ENCODE measurements at places on chromosomes 1 and 21.

DNA sequence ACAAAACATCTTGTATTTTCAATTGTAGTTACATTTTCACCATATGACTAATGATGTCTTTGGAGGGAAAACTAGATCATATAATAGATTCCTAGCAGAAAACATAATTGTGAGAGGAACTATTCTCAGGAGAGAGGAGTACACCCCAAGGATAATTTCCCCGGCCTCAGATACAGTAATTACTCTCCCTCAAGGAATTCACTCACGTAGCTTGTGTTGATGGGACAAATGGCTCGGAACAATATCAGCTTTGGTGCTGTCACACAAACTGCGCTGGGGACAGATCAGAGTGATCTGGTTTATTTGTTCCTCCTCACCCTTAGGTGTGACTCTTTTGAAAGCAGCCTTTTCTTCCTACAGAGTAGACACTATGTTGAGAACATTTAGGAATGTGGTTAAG is 11.2 kb downstream of the ABCG1 start:
- H3K27ac ChIP-seq = no peak overlapping the region
- peaks cover under 1% of the 10 kb centered on the region for H3K27me3 ChIP-seq
- DNase-seq = no peak
- H3K4me1 ChIP-seq = peaks cover 29% of the 10 kb centered on the region

DNA sequence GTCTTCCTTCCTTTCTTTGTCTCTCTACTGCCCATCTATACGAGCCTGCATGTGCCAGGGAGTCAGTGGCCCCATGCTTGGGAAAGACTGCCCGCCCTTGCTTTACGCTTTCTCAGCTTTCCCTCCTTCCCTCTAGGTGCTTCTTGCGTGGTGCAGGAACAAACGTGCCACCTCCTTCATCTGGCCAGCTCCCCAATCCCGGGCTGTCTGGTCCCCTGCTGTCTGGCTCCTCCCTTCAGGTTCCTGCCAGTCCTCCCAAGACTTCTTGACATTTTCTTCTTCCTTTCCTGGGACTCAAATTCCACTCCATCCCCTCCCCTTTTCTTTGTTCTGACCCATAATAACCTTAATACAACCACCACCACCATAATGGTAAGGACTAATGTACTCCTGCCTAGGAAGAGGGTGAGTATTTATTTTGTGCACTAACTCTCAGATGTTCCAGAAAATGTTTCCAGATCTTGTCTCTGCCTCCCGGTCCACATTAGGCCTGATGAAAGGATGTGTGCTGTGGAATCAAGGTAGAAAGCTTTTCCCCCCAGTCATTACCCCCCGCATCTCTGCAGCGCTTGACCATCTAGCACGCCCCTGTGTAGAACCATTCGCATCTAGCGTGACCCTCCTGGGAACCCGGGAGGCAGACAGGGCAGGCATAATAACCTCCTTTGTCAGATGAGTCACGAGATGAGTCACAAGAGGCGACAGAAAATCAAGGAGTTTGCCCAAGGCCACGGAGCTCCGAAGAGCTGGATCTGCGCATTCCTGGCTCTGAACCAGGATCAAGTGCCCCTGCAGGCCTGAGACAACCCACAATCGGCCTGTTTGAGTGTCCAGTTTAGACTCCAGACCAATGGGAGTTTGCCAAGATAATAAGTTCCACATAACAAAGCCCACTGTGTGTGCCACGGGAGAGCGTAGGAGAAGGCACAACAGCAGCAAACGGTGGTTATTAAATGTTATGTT is 60.1 kb upstream of the NEK2 start:
- peaks cover 2% of the 10 kb centered on the region for H3K27me3 ChIP-seq
- H3K27ac ChIP-seq = no peak overlapping the region
- H3K4me1 ChIP-seq = peaks cover 6% of the 10 kb centered on the region
- peak; percentile 81 for DNase-seq
- H3K4me3 ChIP-seq = no peak overlapping the region

DNA sequence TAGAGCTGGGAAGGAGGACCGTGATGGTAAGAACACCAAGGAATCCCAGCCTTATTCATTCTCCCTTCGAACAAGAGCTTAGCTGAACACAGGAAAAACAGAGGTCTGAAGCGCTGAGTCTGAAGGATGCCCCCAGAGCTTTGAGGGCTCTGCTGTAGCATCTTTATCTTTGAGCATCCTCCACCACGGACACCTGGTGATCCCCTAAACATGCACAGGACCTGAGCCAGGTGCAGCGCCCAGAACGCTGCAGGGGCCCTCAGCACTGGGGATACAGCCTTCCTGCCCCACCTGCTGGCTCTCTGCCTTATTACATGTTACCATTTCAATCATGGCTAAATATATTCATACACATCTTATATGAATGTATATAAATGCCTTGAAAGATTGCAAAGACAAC is 7.7 kb upstream of the GPATCH4 start:
- no peaks in the 10 kb centered on the region for H3K36me3 ChIP-seq
- H3K27ac ChIP-seq = no peak overlapping the region
- no peak overlapping the region for H3K4me3 ChIP-seq
- peaks cover 27% of the 10 kb centered on the region for H3K27me3 ChIP-seq
- DNase-seq = no peak

DNA sequence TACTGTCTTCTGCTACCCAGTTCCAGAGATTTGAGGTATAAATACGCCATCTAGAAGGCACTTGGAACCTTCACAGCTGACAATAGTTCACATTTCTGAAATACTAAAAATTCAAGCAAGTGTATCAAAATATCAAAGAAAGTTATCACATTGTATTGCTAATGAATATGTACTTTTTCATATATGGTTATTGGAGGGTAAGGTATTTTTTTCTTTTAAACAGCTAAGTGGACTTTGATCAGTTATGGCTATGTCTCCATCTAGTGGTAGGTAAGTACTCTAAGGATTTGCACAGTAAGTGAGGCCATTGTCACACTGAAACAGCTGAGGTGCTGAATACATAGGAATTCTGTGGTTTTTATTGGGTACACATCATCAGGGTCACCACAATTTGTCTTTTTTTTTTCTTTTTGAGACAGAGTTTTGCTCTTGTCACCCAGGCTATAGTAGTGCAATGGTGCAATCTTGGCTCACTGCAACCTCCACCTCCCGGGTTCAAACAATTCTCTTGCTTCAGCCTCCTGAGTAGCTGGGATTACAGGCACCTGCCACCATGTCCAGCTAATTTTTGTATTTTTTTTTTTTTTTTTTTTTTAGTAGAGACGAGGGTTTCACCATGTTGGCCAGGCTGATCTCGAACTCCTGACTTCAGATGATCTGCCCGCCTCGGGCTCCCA is 49.1 kb upstream of the CR2 start:
- no peak overlapping the region for H3K4me3 ChIP-seq
- no peaks in the 10 kb centered on the region for H3K4me1 ChIP-seq

DNA sequence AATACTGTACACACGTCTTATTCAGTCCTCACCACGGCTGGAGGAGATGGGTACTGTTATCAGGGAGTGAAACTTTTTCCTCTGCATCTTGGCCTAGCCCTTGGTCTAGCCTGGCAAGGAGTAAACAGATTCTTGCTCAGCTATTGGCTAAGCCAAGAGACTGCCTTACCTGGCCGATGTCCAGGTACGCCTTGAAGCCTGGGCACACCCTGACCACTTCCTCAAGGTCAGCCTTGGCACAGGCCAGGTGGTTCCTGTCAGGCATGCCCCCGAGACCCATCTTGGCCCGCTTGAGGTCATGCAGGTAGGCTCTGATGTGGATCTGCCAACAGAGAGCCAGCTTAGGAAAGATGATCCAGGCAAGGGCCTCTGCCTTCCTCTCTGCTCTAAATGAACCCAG is 17.8 kb upstream of the PARS2 start:
- no peaks in the 10 kb centered on the region for H3K36me3 ChIP-seq
- no peaks in the 10 kb centered on the region for H3K4me1 ChIP-seq
- peaks cover 73% of the 10 kb centered on the region for H3K27me3 ChIP-seq
- no peak for DNase-seq
- no peak overlapping the region for H3K4me3 ChIP-seq

DNA sequence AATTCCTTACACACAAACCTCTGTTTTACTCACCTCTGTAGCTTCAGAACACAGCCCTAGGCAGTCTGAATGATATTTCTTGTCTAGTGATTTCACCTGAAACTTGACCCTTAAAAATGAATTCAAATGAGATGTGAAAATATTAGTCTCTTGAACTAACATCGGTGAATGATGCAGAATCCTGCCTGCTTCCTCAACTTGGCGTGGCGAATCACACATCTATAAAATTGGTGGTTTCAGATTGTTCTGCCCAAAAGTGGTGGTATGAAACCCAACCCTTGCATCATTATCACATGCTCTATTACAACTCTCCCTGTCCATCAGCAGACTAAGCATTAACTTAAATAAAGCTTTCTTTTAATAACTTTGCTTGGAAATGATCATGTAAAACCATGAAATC is 26.9 kb upstream of the C1orf21 start:
- peaks cover 2% of the 10 kb centered on the region for H3K4me1 ChIP-seq
- no peaks in the 10 kb centered on the region for H3K36me3 ChIP-seq
- no peak overlapping the region for H3K27ac ChIP-seq
- H3K4me3 ChIP-seq = no peak overlapping the region
- no peak for DNase-seq

DNA sequence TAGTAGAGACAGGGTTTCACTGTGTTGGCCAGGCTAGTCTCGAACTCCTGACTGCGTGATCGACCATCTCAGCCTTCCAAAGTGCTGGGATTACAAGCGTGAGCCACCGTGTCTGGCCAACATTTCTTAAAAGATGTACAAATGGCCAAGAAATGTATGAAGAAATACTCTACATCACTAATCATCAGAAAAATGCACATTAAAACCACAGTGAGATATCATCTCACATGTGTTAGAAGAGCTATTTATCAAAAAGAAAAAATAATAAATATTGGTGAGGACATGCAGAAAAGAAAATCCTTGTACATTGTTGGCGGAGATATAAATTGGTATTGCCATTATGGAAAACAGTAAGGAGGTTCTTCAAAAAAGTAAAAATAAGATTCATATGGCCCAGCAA is 33.6 kb upstream of the TNFSF18 start:
- H3K4me1 ChIP-seq = no peaks in the 10 kb centered on the region
- no peaks in the 10 kb centered on the region for H3K27me3 ChIP-seq
- no peak overlapping the region for H3K27ac ChIP-seq
- no peaks in the 10 kb centered on the region for H3K36me3 ChIP-seq
- no peak overlapping the region for H3K4me3 ChIP-seq

DNA sequence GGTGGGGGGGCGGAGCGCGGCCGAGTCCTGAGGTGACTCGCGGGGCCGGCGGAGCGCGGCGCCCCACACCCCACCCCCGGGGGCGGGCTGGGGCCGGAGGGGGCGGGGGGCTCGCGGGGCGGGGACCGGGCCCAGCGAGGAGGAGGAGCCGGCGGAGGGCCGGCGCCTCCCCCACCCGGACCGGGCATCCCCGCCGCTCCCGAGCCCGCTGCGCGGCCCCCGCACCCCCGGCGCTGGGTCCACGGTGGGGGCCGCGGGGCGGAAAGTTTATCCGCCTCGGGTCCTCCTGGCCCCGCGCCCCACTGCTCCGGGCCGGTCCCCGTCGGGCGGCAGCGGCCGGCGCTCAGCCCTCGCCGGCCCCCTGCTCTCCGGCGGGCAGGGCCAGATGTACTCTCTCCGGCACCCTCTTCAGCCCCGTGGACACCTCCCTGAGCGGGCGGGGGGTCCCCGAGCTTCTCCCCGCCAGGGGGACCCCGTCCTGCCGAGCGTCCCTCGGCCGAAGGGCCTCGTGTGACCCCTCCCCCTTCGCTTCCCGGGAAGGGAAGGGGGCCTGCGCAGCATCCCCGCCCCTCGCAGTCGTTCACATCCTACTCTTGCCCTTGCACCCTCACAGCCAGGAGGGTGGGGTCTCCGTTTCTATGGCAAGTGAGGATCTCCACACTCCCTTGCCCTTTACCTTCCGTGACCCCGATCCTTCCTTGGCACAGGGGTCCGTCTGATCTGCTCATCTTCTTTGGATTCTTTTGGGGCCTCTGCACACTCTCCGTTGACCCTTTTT is 663 bp downstream of the CAMTA1 start:
- H3K36me3 ChIP-seq = no peaks in the 10 kb centered on the region
- peaks cover 3% of the 10 kb centered on the region for H3K4me1 ChIP-seq

- H3K4me1 ChIP-seq = peaks cover 6% of the 10 kb centered on the region
- no peak overlapping the region for H3K4me3 ChIP-seq
- H3K27me3 ChIP-seq = no peaks in the 10 kb centered on the region
- no peaks in the 10 kb centered on the region for H3K36me3 ChIP-seq
These were observed 8.7 kb upstream of the RSRP1 start for GRCh38 chr1:25255706-25256577.

- H3K27ac ChIP-seq = no peak overlapping the region
- no peaks in the 10 kb centered on the region for H3K36me3 ChIP-seq
- H3K27me3 ChIP-seq = peaks cover 12% of the 10 kb centered on the region
- no peak overlapping the region for H3K4me3 ChIP-seq
- no peak for DNase-seq
- H3K4me1 ChIP-seq = no peaks in the 10 kb centered on the region
These were observed 2.3 kb upstream of the TCP10L start for GRCh38 chr21:32587651-32588050.

DNA sequence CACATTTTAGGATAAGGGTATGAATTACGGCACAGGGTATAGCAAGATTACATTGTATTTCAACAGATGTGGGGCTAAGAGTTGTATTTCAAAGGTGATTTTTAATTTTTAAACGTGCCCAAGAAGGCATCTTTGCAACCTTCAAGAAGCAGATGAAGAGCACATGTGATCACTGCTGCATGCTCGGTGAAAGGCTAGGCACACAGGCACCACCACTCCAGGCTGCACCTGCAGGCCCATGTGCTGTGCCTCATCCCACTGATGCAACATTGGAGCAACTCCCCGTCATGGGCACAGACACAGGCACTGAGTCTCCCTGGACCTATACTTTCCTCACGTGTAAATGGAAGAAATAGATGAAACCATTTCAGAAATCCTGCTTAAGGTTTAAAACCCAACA is 23.5 kb downstream of the UBE2G2 start:
- peaks cover 33% of the 10 kb centered on the region for H3K36me3 ChIP-seq
- H3K4me3 ChIP-seq = no peak overlapping the region
- H3K27ac ChIP-seq = no peak overlapping the region
- H3K27me3 ChIP-seq = no peaks in the 10 kb centered on the region
- DNase-seq = no peak

DNA sequence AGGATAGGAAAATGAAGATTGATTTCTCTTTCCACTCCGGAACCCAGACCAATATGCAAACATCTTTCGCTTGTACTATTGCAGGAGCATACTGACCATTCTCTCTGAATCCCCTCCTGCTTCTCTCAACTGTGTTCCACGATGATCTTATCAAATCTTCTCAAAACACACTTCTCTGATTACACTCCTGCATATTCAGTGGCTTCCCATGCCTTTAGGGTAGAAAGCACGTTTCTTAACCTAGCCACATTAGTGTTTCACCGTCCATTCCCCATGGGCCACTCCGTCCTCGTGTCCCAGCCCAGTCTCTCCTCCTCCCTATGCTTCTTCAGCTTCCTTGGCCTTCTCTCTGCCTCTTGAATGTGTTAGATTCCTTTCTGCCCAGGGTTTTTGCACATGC is 198.5 kb downstream of the ZP4 start:
- H3K27ac ChIP-seq = no peak overlapping the region
- no peak for DNase-seq
- no peaks in the 10 kb centered on the region for H3K4me1 ChIP-seq
- H3K4me3 ChIP-seq = no peak overlapping the region
